ENCODE measurements at places on chromosomes 2 and 18.

GRCh38 chr2:20563833-20564232 is 87.1 kb downstream of the HS1BP3 start:
- no peak for DNase-seq

- DNase-seq = no peak
These were observed 20.7 kb downstream of the ZBTB7C start for GRCh38 chr18:48388478-48388877.

DNA sequence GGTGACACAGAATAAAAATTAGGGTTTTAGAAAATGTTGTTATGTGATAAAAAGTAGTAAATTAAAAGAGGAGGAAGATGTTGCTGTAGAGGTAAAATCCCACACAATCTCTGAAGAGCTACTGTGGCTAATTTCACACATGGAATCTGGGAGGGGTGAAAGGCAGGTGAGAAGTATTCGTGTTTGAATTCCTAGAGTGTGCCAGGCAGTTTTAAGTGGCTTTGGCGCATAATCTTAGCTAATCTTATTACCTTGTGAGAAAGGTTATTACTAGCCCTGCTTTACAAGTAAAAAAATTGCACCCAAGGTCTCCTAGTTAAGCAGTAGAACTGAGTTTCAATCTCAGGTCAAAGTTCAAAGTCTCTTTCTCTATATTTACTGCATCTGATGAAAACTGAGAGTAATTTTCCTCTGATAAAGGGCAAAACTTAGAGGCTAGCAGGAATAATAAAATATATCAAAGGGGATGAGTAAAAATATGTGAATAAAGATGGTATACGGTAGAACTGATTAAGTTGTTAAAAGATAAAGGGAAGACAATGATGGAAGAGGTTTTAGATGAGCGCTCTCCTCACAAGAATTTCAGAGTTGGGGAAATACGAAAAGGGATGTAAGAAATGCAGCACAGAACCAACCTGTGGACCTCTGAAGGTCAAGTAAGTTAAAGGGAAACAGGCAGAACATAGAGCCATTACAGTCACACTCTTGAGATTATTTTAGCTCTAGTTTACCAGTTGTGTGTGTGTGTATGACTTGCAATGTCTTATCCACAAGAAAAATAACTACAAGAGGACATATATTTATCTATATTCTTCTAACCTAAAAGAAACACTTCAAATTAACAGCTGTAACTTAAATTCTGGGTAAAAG is 34.8 kb downstream of the GAREM1 start:
- no peak for DNase-seq

DNA sequence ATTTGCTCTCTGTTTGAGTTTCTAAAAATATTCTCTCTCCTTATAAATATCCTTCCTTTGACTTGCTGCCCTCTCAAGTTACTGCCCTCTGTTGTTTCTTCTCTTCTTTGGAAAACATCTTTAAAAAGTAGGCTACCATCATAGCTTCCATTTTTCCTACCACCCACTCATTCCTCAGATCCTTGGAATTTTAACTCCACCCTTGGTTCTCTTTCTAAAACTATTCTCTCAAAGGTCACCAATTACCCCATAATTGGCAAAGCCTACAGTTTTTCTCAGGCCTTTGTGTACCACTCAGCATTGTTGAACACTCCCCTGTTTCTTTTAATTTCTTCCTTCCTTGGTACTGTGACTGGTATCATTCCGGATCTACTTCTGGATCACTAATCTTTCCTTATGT is 43.0 kb upstream of the ITGAV start:
- no peak for DNase-seq

All from AG04450 (cell line).